ENCODE measurements at places on chromosomes 1 and 21.

DNA sequence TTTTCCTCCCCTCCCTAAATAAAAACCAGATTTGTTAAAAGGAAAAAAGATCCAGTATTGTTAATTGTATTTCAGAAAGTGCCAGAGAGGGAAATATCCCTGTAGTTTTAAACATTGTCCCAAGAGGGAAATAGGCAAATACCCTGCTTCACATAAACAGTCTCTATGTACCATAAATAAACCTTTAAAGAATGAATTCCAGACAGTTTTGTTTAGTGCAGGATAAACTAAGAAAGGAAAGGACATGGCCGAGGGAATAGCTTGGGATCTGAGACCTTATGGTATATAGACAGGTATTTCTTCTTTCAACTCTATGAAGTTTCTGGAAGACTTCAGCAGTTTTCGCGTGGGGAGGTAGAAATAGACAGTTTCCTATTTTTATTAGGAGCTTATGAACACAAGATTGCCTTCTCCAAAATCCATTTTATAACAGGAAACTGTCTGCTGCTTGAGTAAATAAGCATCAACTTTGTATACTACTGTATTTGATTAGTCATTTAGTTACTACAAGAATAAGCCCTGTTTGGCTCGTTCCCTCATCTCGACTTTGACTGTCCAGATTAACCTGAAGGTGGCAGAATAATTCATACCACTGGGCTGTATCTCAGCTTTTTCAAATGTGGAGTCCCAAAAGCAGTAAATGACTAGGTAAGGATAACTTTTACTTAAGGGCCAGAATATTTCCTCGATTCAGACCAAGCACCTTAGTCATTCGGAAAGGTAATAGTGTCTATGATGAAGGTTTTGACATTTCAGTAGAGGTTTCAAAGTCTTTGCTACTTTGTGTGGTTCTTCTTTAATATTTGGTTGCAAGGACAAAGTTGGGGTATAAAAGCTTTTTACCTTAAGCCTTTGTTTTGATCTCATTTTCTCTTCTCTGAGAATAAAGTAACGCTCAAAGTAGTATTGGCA is 177.5 kb downstream of the VPS13D start:
- DNase-seq, result no peak

GRCh38 chr1:15022048-15022447 is 131.5 kb upstream of the TMEM51 start:
- no peak for DNase-seq

DNA sequence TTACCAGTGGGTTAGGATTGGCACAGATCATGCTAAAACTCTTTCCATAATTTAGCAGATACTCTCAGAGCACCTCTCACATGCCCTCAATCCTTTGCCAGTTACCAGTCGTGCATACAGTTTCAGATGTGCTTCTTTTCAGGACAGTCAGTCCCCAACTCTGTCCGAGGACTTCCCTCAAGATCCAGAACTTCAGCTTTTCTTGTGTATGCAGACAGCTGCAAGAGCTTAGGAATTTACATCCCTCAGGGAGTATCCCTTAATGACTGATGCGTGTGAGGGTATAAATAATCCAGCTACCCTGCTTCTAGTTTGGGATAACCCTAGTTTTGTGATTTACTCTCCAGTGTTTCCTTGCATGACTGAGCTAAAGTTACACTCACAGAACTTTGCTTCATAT is 393.0 kb upstream of the PLXNA2 start:
- DNase-seq, result no peak

- DNase-seq, result no peak
These were observed 1.4 kb downstream of the PRSS38 start for GRCh38 chr1:227816750-227817446.

DNA sequence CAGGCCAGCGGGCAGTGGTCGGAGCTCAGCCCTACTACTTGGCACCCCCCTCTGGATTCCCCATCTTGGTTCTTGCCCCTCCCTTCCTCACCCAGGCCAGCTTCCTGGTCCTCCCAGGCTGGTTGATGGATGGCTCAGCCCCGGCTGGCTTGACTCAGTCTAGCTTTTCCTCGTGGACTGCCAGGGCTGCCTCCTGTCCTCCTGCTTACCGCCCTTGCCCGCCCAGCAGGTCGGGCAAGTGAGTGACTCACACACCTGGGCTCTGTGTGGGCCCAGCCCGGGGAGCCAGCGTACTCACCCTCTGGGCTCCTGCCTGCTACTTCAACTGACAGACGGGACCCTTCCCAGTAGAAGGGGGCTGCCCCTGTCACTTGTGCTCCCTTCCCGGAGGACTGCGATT is 19.5 kb upstream of the ARHGEF10L start:
- DNase-seq, result no peak

DNA sequence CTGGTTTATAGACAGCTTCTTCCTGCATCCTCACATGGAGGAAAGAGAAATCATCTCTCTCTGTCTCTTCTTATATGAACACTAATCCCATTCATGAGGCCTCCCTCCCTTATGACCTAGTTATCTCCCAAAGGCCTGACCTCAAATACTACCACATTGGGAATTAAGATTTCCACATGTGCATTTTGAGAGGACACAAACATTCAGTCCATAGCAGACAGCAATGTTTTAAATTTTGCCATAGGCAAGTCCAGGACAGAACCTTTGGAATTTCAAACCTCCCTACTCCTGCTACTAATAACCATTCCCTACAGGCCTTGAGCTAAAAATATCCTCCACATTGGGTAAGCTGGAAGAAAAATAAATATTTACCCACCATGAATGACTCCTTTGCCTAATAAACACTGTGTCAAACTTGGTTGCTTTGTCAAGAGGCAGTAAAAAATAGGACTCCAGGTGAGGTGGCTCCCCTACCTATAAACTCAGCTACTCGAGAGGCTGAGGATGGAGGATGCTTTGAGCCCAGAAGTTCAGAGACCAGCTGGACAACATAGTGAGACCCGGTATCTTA is 113.7 kb downstream of the ZNF281 start:
- DNase-seq, result no peak

DNA sequence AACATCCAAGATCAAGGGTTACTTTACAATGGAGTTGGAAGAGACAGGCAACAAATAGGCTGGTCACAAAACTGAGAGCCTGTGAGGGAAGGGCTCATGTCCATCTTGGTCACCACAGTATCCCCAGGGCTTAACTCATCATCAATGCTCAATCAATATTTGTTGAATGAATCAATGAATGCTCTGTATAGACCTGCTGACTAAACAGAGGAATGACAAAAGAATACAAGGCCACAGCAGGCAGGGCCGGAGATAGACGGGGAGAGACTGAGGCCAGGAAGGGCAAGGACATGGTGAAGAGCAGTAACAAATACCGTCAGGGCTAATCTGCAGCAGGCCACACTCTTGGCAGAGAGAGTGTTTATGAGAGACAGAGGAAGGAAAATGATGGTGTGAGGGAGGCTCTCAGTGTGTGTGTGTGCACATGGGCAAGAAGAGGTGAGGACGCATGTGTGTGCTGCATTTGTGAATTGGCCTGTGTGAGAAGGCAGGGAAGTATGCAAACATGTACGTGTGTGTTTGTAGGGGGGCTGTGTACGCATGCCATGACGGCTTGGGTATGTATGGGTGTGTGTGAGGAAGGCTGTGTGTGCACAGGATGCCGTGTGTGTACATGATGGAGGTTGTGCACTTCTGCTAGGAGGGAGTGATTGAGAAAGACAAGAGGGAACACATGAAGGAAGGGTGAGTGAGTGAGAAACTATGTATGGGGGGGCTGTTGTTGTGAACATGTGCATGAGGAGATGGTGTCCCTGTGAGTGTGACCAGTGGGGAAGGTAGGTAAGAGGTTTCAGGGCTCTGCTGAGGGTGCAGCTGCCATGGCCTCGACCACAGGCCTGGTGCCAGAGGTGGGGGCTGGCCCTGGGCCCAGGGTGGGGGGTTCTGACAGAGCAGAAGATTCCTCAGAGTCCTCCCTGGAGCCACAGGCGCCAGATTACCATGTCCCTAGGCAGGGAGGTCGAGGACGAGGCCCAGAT is 15.4 kb downstream of the AHDC1 start:
- no peak for DNase-seq

GRCh38 chr1:6953907-6954364 is 168.7 kb downstream of the CAMTA1 start:
- DNase-seq, result no peak

- no peak for DNase-seq
These were observed 894.7 kb downstream of the ADGRL2 start for GRCh38 chr1:82695443-82695842.

GRCh38 chr1:145995148-145995881 is 1.1 kb downstream of the TXNIP start:
- no peak for DNase-seq

- DNase-seq, result no peak
These were observed 120.2 kb downstream of the ELAVL4 start for GRCh38 chr1:50228871-50229384.

DNA sequence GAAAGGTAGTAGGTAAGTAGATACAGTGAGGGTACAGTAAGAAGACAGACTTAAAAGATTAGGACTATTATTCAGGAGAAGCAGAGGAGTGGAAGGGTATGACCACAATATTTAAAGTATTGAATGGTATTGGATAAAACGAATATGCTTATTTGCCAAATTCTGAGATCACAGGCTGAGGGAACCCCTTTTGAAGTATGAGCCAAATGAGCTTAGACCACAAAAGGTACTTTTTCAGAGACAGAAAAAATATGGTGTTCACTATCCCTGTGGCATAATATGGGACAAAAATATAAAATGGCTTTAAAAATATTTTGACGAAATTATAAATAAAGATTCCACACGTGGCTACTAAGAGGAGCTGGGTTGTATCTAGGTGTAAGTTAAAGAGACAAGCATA is 880 bp upstream of the MTF2 start:
- no peak for DNase-seq

- no peak for DNase-seq
These were observed 47.9 kb downstream of the ASH1L start for GRCh38 chr1:155514582-155515187.

- DNase-seq, result peak; percentile 38
These were observed 46.1 kb downstream of the MEGF6 start for GRCh38 chr1:3564921-3565831.

- no peak for DNase-seq
These were observed 12.1 kb downstream of the FAM89A start for GRCh38 chr1:231027971-231028370.

DNA sequence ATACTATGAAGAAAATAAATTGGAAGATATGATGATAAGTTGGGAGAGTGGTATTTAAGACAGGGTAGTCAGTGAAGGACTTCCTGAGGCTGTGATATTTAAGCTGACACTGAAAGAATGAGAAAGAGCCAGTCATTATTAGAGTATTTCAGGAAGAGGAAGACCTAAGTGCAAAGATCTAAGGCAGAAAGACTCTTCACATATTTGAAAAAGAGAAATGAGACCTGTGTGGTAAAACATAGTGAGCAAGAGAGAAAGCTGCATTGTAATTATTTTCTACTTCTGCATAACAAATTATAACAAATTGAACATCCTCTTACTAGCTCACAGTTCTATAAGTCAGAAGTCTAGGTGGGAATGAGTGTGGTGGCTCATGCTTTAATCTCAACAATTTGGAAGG is 34.6 kb upstream of the DOCK7 start:
- DNase-seq, result no peak

GRCh38 chr1:234920843-234921140 is 207.8 kb downstream of the TOMM20 start:
- no peak for DNase-seq

DNA sequence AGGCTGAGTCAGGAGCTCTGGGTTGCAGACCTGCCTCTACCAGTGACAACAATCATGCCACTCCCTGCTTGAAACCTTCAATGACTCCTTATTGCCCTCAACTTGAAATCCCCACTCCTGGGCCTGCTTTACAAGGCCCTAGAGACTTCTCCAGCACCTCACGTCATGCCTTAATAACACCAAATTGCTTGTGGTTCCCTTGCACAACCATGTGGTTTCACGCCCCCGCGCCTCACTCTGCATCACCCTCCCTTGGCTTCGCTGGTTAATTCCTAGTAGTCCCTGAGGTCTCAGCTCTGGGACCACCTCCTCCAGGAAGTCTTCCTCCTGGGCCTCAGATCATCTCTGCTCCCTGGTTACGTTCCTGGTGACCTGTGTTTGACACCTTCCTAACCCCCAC is 33.0 kb downstream of the EPHA2 start:
- DNase-seq, result no peak

DNA sequence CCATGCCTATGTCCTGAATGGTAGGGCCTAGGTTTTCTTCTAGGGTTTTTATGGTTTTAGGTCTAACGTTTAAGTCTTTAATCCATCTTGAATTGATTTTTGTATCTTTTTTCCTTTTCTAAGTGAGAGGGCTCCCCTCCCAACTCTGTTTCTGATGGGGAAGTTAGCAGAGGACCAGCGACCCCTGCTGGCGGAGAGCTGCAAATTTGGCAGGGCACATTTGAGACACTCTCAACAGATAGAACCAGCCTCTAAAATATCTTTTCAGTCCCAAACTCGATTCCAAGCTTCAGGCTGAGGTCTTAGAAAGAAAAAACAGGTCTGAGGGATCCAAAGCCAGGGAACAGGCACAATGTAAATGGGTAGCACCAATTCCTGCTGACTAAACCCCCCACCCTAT is 32.5 kb downstream of the LRRC3 start:
- DNase-seq, result peak; percentile 46

DNA sequence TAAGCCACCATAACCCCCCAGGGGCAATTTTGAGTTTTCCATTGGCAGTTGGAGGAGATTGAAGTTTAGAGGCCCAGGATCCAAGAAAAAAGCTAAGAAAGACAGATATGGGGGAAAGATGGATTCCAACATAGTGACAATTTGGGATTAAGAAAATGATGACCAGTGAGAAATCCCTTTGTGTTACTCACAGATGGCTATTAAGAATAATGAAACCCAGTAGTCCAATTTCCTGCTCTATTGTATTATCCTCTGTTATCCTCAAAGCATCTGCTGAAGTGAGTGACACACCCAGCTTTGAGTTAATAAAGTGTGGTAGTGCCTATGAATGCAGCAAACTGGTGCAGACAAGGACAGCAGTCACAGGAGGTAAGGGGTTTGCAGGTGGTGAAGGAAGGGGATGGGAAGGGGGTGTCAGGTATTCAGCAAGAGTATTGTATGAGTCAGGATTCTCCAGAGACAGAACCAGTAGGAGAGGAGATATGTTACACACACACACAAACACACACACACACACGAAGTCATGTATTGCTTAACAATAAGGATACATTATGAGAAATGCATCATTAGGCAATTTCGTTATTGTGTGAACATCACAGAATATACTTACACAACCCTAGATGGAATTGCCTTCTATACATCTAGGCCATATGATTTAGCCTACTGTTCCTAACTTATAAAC is 112.4 kb upstream of the VANGL1 start:
- no peak for DNase-seq
